ENCODE measurements at places on chromosomes 12 and 14.

- DNase-seq, result no peak
Measured at GRCh38 chr14:72965249-72965648, 39.0 kb downstream of the DCAF4 start.

DNA sequence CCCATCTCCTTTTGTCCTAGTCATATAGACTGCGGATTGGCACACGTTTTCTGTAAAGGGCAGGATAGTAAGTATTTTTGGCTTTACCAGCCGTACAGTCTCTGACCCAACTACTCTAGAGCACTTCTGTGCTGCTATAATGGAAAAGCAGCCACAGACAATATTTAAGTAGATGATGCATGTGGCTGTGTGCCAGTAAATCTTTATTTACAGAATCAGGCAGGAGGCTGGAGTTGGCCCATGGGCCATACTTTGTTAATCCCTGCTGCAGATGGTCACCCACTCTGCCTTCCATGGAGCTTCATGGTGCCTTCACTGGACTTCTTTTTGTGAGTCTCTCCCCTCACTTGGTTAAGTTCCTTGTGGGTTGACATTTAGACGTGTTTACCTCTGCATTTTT, 584.5 kb upstream of the TBX3 start:
- DNase-seq, result no peak

DNA sequence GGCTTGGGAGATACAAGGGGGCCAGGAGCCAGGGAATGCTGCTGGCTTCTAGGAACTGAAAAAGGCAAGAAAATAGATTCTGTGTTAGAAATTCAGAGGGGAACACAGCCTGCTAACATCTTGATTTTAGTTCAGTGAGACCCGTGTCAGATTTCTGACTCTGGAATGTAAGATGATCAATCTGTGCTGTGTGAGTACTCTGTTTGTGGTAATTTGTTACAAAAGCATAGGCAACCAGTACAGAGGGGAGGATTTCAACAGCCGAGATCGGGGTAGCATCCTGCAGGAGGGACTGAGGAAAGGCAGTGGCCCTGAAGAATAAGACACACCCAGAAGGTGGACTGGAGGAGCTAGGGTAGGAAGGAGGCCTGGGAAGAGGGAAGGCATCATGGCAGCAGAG, 410.0 kb upstream of the CCDC196 start:
- no peak for DNase-seq

GRCh38 chr12:93176610-93177126, 201.1 kb upstream of the NUDT4 start:
- DNase-seq, result no peak

DNA sequence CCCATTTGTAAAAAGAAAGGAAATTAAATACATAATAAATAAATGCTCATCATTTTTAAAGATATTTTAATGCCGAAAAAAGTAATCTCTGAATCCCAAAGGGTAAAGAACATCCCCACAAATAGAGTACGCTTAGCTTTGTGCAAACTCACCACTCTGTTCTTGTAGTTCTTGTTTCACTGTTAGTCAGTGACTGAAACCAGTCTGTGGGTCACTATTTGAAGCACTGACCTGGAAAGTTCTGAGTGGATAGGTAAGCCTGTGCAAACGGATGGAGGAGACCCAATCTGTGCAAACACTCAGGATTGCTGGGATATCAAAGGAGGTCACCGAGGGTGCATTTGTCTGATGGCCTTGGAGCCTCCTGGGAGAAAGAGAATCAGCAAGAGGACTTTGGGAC, 68.1 kb upstream of the TSPAN11 start:
- no peak for DNase-seq

GRCh38 chr14:83208341-83208740, 1674.7 kb upstream of the SEL1L start:
- DNase-seq, result no peak

DNA sequence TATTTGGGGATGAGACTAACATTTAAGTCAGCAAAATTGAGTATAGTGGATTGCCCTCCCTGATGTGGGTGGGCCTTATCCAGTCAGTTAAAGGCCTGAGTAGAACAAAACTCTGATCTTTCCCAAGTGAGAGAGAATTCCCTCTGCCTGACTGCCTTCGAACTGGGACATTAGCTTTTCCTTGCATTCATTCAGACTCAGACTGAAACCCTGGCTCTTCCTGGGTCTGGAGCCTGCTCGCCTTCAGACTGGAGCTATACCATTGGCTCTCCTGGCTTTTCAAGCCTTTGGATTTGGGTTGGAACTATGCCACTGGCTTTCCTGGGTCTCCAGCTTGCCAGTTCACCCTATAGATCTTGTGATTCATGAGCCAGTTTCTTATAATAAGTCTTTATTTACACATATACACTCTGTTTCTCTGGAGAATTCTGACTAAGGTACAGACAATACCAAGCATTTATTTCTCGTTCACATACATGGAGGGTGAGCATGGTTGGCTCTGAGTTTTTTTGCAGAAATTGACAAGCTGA, 296.5 kb downstream of the ERC1 start:
- DNase-seq, result no peak

- DNase-seq, result no peak
Measured at GRCh38 chr14:34029921-34030334, 79.1 kb upstream of the EGLN3 start.
